ENCODE measurements at places on chromosomes 6 and 20.

GRCh38 chr20:2800521-2801285, at the start of gene CPXM1:
TSS of gene CPXM1 (minus strand) at chr20:2800627. CDS start at chr20:2800572, 55 bp downstream.
- no peak for DNase-seq

DNA sequence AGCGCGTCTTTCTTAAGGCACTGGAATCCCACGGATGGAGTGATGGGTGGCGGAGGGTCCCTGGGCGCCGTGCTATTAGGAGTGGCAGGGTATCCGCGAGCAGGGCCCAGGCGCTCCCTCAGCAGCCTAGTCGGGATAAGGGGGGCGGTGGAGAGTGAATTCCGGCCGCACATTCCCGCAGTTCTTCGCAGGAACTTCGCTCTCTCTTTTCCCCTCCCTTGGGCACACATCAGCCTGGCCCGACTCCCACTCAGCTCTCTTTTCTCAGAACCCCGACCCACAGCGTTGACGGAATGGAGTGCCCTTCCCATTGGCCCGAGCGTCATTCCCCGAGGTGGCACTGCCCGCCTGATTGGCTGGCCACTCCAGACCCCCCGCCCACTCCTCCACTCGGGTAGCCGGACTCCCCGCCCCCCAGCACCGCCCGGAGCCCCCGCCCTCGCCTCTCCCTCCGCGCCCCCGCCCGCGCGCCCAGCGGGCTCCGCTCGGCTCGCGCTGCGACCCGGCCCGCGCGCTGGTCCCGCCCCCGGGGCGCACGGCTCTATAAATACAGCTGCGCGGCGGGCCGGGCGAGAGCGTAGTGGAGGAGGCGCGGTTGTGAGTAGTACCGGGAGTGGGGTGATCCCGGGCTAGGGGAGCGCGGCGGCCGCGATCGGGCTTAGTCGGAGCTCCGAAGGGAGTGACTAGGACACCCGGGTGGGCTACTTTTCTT, at the start of gene ID4:
TSS of gene ID4 (plus strand) at position 572 of the 712 bp plus-strand sequence. CDS start 385 bp downstream, outside the sequence.
- DNase-seq: peak; percentile 90

DNA sequence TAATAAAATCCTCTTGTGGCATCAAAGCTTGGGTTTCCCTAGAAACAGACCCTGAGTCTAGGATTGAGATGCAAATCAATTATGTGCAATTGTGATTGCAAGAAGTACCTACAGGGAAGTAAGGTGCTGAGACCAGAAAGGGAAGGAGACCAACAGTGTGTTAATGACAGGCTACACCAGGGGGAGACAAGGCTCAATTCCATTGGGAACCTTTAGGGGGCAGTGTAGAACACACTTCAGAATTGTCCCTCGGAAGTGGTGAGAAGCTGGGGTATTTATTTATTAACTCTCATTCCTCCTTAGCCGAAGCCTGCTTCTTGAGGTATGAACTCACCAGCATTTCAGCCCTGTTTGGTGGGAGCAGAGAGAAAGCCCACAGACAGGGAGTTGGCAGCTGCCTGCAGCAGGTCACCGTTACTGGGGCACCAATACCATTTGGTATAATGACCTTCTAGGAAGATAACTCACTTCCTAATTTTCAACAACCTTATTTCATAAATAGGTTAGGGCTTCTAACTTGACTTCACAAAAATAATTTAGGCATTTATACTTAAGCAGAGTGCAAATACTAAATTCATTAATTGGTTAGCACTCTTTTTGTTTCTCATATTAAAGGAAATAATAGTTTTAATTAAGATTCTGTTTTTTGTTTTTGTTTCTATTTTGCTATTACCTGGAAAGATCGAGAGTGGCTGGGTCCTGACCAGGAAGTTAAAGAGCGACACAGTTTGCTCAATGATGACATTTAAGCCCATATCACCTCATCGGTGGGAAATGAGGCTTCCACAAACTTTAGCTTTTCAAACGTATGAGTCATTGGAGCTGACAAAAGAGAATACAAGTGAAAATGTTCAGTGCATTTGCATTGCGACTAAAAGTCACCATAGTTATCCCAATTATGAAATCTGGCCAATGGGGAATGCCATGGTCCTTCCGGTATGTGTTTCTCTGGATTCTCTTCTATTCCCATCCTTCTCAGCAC, 94.8 kb downstream of the BTBD3 start:
- DNase-seq: no peak

DNA sequence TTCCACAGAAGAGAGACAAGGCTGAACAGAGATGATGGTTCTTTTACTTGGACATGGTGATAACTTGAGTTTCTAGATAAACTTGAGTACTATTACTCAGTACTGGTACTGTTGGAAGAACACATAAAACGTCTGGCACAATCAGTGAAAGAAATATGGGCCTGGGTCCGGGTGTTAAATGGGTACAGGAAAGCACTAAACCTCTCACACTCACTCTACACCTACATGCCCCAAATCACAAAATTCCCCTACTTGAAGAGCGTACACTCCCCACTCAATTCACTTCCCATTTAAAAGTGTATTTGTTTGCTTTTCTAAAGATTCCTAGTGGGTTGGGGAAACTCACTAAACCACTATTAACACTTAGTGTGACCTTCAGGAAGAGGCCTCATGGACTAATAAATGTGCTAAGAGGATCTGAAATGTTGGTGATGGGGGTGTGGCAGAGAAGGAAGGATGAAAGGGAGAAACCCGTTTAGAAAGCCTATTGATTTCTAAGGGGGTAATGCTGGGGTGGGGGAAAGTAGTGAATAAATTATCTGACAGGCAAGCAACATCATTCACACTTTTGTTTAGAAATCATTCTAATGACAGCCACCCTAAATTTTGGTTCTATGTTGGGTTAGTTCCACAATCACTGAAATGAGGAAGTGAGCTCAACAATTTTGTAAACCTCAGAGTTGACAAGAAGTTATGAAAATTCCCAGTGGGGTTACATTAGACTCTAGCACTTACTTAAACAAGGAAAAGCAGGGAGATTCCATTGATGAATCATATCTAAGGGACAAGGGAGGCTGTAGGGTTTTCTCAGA, 222.6 kb upstream of the MARCKS start:
- DNase-seq: peak; percentile 67

DNA sequence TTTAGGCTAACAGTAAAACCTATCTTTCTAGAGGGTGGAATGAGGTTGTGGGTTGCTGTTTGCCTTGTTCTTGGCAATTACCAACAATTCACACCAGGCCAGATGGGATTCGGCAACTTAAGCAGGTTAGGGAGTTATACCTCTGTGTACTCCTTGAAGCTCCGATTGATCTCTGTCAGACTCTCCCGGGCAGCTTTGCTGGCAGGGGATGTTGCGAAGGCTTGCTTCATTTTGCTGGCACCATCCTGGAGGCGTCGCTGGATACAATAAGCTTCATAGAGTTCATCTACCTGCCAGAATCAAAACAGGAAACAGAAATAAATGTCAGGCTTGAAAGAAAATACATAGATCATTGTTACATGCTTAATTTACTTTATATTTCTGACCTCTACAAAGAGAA, 66.4 kb upstream of the ARMH2 start:
- no peak for DNase-seq

- no peak for DNase-seq
Observed at GRCh38 chr20:25033265-25033923, 24.5 kb downstream of the ACSS1 start.

- DNase-seq: no peak
Observed at GRCh38 chr6:104357928-104358327, 501.8 kb downstream of the HACE1 start.

DNA sequence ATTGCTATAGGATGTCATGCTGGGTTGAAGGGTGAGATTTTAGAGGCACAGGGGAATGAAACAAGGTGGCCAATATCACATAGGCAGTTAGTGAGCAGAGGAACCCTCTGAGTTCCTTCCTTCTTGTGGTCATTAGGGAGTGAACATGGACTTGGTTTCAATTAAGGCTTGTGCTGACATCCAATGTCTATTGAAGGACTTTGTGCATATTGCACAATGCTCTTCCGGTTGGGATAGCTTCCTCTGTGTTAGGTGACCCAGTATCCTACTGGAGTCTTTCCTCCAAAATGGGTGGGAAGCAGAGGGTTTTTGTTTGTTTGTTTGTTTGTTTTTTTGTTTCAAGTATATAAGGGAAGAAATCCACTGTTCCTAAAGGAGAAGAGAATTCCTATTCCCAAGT, 98.5 kb downstream of the HDGFL1 start:
- DNase-seq: no peak

DNA sequence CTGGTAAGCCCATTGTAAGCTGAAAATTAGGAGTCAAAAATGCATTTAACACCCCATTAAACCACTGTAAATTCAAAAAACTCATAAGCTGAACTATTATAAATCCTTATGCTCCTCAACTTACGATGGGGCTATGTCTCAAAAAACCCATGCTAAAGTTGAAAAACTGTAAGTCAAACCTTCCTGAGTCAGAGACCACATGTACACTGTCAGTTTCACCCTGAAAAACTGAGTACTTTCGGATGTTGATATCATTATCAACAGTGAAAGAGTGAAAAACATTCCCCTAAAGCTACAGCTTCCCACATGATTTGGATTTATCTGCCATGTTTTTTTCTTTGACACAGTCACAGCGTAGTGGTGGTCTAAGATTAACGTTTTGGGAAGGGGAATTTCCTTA, 14.2 kb downstream of the RAB23 start:
- no peak for DNase-seq

- no peak for DNase-seq
Observed at GRCh38 chr6:41449399-41450245, 96.6 kb upstream of the FOXP4 start.

DNA sequence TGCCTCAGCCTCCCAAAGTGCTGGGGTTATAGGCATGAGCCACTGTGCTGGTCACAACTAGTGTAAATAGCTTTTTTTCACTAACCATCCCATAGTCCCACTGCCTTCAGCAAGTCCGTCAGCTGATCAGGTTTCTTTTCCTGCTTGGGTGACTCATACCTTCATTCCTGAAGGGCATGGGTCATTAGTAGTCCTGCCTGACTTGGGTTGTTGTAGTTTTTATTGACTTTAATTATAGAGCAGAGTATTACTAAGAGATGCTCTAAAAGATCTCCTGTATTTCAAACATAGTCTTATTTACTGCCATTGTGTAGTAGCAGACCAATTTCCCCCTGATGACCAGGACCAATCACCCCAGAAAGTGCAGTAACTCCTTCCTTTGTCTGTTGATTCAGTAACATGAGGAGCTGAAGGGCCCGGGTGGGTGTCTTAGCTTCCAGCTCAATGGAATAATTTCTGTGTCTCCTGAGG, 25.8 kb downstream of the HLA-C start:
- peak; percentile 24 for DNase-seq

GRCh38 chr6:111763381-111763780, 109.9 kb downstream of the FYN start:
- DNase-seq: no peak

Measured in AG09309 (cell line).